RWPE2 (cell line): ENCODE measurements at places on chromosomes 5 and 9.
A peak's percentile ranks its signal among the peaks of the same experiment; 100 is the strongest.

- no peak for DNase-seq
Measured at GRCh38 chr9:123820139-123820538, 109.8 kb downstream of the DENND1A start.

DNA sequence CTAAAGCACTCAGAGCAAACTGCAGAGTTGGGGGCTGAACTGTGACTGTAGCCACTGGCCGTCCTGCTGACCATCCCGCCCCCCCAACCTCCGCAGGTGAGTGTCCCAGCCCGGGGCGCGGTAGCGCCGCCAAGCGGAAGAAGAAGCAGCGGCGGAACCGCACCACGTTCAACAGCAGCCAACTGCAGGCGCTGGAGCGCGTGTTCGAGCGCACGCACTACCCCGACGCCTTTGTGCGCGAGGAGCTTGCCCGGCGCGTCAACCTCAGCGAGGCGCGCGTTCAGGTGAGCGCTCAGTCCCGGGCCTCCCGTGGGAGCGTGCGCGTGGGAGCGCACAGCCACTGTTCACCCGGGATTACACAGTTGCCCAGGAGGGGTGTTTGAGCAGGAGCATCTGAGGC, 33.7 kb downstream of the PTGES start:
- no peak for DNase-seq

- peak; percentile 77 for DNase-seq
Measured at GRCh38 chr5:35884191-35884769, 27.6 kb downstream of the IL7R start.

DNA sequence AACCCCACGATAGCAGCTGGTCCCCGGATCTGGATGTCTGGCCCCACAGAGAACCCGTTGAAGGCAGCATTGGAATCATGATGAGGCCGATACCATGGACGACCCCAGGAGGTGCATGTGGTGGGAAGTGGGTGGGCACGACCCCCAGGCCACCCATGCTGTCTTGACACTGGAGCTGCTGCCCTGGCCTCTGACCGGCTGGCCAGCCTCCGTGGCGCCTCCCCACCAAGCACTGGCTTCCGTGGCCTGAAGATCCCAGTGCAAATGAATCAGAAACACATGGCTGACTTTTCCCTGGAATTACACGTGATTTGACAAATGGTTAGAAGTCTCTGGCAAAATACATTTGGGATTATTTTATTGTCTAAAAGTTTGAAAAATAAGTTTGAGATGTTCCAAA, 259.0 kb upstream of the IRX1 start:
- peak; percentile 47 for DNase-seq

DNA sequence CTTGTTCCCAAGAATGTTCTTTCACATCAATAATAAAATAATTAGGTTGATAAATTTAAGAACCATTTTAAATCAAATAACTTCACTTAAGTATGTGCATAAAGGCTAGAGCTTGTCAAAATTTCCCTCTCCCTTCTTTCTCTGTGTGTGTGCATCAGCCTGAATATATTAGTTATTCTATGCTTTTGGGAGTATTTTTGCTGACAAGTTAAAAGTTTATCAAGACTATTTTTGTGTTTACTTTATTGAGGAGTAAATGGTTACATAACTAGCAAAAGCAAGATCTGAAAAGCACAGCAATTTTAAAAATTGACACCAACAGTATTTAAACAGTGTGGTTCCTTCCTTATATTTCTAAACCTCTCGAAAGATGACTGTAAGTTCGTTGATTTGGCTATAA, 261.7 kb downstream of the ISL1 start:
- no peak for DNase-seq

- DNase-seq, result no peak
Measured at GRCh38 chr9:110255034-110255462, 1.3 kb downstream of the TXN start.

- DNase-seq, result no peak
Measured at GRCh38 chr5:135735831-135736230, 98.6 kb upstream of the SLC25A48 start.

DNA sequence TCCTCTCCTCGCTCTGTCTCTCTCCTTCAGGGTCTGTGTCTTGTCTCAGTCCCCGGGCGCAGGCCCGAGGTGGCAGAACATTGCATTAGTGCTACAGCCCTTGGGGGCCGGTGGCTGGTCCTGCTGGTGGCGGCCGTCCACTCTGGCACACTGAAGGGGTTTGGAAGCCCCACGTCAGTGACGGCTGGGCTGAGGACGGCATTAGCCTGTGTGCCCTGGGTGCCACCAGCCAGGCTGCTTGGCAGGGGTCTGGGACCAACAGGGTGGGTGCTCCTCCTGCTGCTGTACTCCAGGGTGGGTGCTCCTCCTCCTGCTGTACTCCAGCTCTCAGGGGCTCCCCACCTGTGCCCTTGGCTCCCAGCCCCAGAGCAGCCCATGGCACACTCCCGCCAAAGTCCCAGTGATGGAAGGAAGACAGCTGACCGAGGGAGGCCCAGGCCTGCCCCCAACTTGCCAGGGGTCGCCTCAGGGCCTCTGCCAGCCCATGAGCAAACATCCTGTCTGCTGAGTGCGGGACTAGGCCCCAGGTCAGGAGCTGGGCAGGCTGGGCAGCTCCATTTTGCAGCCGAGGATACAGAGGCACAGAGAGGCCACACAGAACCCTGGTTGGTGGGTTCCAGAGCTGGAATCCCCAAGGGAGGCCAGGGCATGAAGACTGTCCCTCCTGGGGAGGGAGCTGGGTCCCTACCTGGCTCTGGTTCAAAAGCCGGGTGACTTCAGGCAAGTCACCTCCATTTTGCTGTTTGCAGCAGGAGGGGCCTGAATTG, 27.3 kb downstream of the SARDH start:
- peak; percentile 58 for DNase-seq

- DNase-seq, result no peak
Measured at GRCh38 chr9:107239474-107239873, 43.6 kb upstream of the RAD23B start.

GRCh38 chr5:142118155-142118686, 9.6 kb downstream of the NDFIP1 start:
- no peak for DNase-seq

- DNase-seq, result no peak
Measured at GRCh38 chr5:141529002-141529401, 40.1 kb downstream of the PCDHGC5 start.

DNA sequence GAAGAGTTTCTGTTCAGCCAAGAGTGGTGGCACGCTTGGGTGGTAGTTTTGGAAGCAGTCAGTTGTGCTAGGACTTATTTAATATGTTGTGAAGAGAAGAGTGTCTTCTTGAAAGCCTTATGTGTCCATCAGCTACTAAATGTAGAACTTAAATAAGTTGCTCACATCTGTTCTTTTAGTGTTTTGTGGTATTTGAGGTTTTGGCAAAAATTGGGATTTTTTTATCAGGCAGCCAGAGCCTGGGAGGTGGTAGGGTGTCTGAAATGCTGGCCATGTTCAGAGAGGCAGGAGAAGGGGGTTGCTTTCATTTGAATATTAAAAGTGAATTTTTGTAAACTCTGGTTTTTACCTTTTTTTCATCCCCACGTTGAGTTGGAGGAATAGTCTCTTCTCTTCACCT, 24.2 kb upstream of the ZBTB34 start:
- no peak for DNase-seq

GRCh38 chr9:112520656-112521055, 34.0 kb downstream of the KIAA1958 start:
- no peak for DNase-seq

GRCh38 chr9:123174887-123175518, 93.4 kb downstream of the STRBP start:
- DNase-seq, result no peak

DNA sequence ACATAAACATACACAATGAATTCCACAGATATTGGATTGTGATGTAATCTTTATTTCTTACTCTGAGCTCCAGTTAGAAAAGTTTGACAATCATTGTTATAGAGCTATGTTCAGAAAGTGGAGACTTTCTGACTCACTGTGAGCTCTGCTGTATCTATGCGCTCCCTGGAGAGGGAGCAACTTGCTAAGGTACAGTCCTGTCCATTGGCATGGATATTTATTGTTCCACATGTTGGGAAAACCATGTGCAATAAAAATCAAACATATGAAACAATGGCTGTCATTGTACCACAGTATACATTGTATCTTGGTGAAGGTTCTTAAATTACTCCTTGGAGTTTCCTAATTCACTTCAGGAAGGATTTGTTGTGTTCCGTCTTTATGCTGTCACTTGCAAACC, 26.8 kb downstream of the NMRK1 start:
- DNase-seq, result no peak

DNA sequence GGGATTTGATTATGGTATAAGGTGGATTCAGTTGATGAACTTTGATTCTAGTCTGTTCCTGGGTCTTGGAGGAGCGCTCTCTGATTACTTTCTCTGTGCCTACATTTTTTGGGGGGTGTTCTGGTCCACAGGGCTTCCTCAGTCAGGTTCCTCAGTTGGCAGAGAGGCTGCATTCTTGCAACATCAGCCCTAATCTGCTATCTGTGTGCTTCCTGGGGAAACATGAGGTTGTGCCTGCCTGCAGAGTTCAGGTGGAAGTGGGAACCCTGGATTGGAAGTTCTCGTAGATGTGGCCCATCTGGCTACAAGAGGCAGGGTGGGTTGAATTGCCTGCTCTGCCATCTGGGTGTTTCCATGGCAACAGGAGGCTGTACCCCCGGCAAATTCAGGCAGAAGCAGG, 24.5 kb downstream of the POLK start:
- no peak for DNase-seq

DNA sequence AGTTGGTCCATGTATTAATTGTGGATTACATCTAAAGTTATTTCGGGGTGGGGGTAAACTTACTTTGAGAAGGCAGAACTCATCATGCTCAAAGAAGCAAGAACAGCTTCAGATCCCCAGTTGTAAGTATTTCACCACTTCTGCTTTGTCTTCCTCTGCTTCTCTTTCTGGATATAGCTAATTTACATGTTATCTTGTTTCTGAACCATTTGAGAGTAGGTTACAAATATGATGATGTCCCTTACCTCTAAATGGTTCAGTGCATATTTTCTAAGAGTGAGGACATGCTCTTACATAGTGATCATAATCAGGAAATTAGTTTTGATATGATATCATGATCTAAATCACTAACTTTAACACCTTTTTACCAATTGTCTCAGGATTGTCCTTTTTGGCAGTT, 11.9 kb downstream of the TRIO start:
- no peak for DNase-seq

GRCh38 chr9:6106711-6107339, 91.4 kb upstream of the RANBP6 start:
- DNase-seq, result no peak

DNA sequence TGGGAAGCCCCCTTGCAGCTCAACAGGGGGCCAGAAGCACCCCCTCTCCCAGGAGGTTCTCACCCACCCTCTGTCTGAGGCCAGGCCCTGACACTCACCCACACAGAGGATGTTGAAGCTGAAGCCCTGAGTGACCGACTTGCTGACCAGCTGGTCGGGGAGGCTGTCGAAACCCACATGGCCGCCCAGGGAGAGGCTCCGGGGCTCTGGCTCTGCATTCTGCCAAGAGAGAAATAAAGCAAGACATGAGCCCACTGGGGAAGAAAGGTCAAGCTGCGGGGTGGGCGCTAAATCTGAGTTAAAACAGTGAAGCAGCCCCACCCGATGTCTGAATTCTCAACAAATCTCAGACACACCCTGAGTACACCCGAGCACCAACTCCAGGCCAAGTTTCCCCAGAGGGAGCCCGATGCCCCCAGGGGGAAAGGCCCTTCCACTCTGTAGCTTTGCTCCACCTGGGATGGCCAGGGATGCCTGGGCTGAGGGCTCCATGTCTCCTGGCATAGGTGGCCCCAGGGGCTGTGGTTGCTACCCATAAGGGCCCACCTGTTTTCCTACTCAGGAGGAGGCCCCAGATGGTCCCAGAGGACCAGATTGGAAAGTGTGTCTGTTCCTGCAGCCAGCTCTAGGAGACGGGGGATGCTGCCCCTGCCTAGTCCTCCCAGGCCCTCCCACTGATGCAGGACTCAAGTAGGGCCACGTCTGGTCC, 11.6 kb downstream of the SEPTIN8 start:
- peak; percentile 62 for DNase-seq

GRCh38 chr5:92163906-92164305, 780.8 kb upstream of the ARRDC3 start:
- no peak for DNase-seq

DNA sequence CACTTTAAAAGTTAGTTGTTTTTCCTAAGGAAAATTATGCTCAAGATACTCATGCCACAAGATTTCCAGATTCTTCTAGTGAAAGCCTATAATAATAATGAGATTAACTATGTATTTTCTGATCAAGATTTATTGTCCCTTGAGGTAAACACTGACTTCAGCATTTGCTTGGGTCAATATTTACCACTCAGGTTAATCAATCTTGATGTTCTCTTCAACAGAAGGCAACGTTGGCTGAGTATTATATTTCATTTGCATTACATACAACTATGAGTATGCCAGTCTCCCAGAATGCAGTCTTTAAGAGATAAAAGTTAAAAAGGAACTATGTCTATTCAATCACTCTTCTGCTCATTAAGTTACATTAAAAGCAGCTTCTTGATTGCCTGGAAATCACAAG, 115.6 kb downstream of the GPR21 start:
- no peak for DNase-seq

- no peak for DNase-seq
Measured at GRCh38 chr5:174294891-174295620, 249.6 kb downstream of the NSG2 start.

DNA sequence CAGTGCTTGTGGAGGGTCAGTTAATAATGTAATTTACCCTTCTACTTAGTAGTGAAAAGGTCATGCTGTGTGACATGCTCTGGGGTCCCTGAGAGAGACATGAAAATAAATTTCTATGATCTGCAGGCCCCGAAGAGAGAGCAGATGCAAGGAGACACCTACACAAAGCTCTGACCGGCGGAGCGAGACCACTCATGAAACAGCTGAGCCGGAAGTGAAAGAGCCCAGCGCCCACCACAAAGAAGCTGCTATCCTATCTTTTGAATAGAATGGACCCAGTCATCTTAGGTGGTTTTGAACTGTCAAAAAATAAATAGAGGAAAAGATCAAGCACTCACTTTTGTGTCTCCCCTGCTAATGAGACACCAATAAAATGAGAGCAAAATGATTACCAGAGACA, 190.0 kb downstream of the MED10 start:
- DNase-seq, result no peak

DNA sequence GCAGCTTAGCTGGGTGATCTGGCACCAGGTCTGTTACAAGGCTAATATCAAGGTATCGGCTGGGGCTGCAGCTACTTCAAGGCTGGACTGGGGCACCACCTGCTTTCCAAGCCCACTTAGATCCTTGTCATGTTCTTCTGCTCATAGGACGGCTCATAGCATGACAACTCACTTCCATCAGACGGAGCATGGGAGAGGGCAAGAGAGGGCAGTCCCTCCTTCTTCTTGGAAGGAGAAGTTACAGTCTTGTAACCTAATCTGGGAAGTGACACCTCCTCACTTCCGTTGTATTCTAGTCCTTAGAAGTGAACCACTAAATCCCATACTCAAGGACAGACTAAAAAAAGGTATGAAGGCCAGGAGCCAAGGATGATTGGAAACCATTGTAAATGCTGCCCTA, 258.2 kb downstream of the MAST4 start:
- DNase-seq, result no peak
